ENCODE measurements at places on chromosomes 6 and 20.

DNA sequence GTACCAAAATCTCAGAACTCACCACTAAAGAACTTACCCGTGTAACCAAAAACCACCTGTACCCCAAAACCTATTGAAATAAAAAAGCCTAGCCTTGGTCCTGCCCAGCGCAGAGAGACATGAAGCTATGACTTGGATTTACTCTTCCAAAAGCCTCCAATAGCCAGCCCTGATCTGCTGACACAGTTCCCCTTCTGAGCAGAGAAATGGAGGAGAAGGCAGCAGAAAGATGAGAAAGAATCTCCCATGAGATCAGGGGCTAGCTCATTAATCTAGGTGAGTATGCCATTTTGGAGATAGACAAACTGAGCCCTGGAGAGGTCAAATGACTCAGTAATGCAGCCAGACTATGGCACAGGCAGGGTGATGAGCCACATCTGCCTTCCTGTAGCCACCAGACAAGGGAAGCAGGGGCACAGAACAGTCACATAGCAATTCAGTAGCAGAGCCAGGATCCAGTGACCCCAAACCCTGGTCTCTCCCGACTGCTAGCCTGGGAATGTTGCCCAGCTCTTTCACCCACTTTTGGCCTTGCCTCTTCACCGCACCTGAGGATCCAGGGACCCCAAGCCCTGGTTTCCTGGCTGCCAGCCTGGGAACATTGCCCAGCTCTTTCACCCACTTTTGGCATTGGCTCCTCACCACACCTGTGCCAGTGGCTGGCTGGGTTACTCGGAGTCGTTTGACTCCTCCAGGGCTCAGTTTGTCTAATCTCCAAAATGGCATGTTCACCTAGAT is 7.2 kb upstream of the SDCBP2 start:
- DNase-seq = no peak

GRCh38 chr6:3457710-3458602 is 1.1 kb upstream of the SLC22A23 start:
- DNase-seq = no peak

DNA sequence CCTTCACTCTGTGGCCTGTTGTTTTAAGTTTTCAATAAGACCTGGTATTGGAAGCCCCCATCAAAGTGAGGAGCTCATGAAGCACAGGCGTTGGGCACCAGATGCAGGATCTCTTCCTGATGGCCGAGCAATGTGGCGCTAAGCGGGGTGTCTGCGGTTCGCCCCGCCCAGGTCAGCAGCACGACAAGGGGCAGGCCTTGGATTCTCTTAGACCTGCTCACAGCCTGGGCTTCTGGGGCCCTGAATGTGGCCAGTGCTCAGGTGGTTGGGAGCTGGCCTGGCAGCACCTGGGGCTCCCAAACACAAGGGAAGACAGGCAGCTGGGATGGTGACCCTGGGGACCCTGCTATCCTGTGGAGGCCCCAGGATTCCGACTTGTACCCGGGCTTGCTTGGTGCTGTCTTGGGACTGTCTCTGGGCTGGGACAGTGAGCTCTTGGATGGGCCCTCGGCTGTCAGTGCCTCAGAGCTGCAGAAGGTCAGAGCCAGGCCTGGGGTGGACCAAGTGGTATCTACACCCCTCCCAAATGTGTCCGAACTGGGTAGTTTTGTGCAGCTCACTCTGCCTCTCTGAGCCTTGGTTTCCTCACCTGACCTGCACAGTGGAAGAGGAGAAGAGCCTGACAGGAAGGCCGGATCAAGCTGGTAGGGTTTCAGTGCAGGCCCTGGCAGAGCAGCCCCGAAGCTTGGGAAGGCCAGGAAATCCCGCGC is 69.1 kb downstream of the PHACTR3 start:
- DNase-seq = no peak

GRCh38 chr20:45010399-45010828 is 44.1 kb downstream of the STK4 start:
- DNase-seq = no peak

DNA sequence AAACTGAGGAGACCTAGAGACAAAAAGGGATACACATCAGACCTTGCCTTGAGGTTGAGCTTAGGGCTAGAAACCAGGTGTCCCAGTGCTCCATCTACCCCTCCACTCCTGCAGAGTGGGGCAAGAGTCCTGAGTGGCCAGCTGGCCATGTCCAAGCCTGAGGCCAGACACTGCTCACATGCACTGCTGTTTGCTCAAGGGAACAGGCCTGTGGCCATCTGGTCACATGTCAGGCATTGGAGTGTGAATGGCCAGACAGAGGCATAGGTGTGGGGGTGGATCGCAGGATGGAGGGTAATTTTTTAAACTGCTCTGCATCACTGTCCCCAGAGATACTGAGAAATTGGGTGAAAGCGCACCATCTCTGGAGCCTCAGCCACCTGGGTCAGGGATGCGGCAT is 30.5 kb downstream of the MAFB start:
- no peak for DNase-seq

DNA sequence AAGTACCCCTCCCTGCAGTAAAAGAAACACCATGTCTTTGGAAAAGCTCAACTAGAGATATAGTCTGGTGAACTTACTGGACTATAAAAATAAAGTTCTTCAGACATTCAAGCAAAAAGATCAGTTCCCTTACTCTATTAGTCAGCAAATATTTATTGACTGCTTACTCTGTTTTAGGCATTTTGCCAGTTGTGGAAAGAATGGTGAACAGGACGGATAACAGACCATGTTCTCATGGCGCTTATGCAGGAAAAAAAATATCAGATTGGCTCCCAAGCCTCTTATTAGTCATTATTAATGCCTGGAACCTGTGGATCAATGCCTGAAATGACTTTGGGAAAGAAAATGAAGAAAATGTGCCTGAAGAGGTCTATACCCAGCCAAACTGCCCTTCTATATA is 282.2 kb upstream of the EPHA7 start:
- DNase-seq = no peak

DNA sequence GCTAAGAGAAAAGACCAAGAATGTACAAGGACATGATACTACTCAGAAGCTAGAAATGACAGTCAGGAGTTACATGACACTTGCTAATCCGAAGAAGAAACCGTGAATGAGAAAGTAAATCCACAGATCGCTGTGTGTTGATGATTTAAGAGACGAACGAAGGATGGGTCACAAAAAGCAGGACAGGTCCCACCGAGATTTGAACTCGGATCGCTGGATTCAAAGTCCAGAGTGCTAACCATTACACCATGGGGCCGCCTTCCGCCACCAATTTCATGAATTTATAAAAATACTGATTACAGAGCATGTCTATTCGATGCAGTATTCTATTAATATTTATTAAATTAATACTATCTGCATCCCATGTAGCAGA is 54.0 kb upstream of the BTN3A2 start:
- DNase-seq = no peak

DNA sequence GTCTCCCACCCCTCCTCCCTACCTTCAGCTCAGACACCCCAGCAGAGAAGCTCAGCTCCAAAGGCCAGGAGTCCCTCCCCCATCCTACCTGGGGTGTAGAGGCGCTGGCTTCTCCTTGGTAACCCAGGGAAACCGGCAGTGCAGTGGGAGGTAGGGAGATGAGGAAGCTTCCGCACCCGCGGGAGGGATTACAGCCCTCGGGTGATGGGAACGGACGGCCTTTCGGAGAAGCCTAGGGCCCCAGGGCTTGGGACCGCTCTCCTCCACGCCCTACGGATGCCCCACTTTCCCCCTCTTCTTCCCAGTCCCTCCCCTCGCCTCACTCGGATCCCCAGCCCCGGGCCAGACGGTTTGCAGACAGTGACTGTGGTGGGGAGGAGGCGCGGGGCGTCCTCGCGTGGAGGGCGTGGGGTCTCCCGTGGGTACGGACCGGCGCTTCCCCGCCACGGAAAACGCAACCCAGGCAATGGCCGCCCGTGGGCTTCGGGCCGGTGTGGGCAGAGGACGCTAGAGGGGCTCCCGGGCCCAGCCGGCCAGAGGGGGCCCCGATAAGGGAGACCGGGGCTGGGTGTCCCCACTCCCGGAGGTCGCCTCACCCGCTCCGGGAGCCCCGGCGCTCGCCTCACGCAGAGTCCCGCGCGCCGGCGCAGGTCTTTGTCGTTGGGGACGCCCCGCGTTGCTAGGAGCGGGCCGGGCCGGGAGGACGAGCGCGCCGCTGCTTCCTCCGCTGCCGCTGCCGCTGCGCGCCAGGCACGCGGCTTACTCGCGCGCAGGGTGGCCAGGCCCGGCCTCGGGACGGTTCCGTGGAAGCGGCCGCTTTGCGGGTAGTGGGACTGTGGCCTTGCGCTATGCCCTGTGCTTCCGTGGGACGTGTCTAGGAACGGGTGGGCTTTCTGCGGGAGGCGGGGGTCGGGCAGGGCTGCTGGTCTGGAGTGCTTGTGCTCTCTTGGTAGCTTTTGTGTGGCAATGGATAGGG is 15.8 kb downstream of the AARS2 start:
- DNase-seq = no peak

GRCh38 chr6:72999995-73000394 is 225.3 kb downstream of the KHDC1L start:
- DNase-seq = no peak

DNA sequence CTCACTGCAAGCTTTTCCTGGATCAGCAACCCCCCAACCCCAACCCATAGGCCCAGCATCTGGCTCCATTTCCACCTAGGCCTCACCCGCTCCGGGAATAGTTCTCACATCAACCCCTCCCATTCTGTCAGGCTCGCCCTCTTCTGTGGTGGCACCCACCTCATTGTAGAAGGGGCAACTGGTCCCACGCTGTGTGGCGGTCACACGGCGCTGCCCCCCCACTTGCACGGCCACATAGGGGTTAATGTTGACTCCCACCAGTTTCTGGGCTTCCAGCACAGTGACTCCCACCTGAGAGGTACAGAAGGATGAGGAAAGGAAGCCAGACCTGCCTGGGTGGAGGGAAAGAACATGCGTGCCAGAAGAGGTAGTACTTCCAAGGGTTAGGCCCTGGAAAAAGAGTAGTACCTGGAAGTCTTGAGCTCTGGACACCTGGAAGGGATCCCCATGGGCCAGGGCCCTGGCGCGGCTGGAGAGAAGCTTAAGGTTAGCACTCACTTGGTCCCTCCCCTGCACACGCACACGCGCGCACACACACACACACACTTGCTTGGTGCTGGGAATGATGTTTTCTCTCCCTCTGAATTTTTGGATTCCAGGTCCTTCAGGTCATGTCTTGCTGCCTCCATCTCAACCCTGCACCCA is 12.7 kb upstream of the SPAG4 start:
- no peak for DNase-seq

GRCh38 chr6:54002116-54002515 is 109.1 kb upstream of the MLIP start:
- DNase-seq = no peak

- no peak for DNase-seq
These were observed 27.8 kb upstream of the PREP start for GRCh38 chr6:105430685-105431084.

- no peak for DNase-seq
These were observed 85.9 kb downstream of the PXDC1 start for GRCh38 chr6:3665608-3666007.

- no peak for DNase-seq
These were observed 3.0 kb upstream of the FRMD1 start for GRCh38 chr6:168081858-168082546.

GRCh38 chr6:36851626-36852025 is 12.4 kb upstream of the CPNE5 start:
- DNase-seq = no peak

- no peak for DNase-seq
These were observed 827 bp downstream of the E2F3 start for GRCh38 chr6:20402342-20403069.

DNA sequence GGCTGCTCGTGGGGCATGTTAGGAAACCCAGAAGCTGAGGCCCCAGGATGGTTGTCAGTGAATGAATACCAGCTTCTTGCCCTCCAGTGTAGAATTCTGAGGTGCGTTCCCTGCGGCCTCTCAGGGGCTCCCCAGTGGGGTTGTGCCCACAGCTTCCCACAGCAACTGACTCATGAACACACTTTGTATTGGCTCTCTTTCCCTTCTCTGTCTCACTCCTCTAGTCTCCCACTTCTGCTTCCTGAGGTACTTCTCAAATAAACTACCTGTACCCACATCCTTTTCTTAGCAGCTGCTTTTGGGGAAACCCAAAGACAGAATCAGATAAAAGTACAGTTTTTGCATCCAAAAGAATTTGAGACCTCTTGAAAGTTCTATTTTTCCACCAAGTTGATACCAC is 107.7 kb upstream of the JAG1 start:
- DNase-seq = no peak

GRCh38 chr6:147806697-147807096 is 298.2 kb downstream of the SAMD5 start:
- no peak for DNase-seq

- DNase-seq = no peak
These were observed 37.1 kb downstream of the SUMO4 start for GRCh38 chr6:149437212-149437611.

- DNase-seq = no peak
These were observed 217.1 kb upstream of the THEMIS start for GRCh38 chr6:128117916-128118315.

DNA sequence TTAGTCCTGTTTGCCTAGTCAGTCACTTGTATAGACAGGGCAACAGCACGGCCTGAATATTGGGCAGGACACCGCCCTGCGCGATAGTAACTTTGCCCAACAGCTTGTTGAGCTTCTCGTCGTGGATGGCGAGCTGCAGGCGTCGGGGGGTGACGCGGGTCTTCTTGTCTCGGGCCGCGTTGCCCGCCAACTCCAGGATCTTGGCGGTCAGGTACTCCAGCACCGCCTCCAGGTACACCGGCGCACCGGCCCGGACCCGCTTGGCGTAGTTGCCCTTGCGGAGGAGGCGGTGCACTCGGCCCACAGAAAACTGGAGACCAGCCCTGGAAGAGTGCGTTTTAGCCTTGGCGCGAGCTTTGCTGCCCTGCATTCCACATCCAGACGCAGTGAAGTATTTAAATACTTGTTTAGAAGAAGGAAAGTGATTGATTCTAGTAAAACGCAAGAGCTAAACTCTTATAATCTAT is 92.8 kb upstream of the BTN3A2 start:
- DNase-seq = peak; percentile 18

DNA sequence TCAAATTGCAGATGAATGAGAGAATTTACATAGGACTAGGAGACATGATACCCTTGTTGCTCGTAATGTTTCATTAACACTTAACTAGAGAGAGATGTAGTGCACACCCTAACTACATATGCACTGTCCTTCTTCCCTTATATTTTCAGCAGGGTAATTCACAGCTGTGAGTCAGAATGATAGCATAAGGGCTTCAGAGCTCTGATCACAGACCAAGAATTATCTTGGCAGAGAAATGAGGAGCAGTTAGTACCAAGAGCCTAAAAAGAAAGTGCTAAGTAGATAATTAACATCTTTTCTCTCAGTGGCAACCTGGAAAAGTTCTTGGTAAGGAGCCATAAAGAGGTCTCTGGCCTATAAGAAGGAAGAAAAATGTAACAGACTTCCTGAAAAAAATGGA is 35.8 kb downstream of the GRIK2 start:
- no peak for DNase-seq

GRCh38 chr20:11497545-11497944 is 420.1 kb upstream of the BTBD3 start:
- no peak for DNase-seq

- no peak for DNase-seq
These were observed 41.3 kb downstream of the CDYL start for GRCh38 chr6:4817551-4817950.

- DNase-seq = no peak
These were observed 261.2 kb upstream of the PLCB4 start for GRCh38 chr20:8807480-8808201.

- DNase-seq = no peak
These were observed 41.4 kb downstream of the INSM1 start for GRCh38 chr20:20409331-20409730.
